Skin of body (tissue), 3 donors: ENCODE measurements at places on chromosomes 2 and 18. TPM values are rescaled to one million over a fixed set of nuclear protein-coding genes. Genes with fewer than 3 reads are reported as not detected.

DNA sequence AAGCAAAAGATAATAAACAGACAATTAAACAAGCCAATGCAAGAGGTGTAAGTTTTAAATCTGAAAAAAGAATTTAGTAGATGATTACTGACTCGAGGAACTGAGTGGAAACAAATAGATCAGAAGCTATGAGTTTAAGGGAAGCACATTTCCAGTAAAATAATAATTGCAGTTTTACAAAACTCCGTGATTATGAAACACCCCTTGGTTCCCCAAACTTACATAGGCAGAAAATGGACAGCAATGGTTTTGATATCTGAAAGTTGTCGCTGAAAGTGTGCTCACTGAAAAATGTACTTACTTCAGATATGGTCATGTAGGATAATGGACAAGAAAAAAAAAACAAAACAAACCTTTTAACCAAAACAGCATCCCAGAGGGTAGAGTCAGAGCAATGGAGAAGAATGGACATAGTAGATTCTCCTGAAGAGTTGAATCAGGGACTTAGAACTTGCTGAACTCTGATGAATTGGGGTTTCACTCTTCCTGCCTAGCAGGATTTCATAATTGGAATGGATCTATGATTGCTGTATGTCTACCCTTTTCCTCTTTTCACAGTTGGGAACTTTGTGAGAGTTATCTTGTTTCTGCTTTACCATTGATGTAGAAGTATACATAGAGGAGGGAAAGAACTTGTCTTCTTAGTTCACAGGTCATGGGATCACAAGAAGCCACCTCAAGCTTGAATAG is 305.6 kb upstream of the ZEB2 start:
- DNase-seq: no peak

DNA sequence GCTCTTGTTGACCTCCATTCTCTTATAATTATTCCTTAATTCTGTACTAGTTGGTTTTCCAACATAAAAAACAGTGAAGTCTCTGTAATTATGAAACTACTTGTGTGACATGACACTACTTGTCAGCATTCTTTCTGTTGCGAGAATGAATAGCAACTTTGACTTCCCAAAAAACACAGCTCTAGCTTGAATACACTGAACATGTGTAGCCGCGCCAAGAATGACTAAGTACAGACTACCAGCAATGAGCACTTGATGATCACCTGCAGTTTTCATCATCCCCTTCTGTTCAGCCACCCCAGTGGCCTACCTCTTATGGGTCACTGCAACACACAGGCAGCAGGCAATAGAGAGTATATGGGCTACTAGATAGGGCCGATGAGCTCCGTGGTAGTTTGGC is 229.3 kb downstream of the TGIF1 start:
- no peak for DNase-seq

DNA sequence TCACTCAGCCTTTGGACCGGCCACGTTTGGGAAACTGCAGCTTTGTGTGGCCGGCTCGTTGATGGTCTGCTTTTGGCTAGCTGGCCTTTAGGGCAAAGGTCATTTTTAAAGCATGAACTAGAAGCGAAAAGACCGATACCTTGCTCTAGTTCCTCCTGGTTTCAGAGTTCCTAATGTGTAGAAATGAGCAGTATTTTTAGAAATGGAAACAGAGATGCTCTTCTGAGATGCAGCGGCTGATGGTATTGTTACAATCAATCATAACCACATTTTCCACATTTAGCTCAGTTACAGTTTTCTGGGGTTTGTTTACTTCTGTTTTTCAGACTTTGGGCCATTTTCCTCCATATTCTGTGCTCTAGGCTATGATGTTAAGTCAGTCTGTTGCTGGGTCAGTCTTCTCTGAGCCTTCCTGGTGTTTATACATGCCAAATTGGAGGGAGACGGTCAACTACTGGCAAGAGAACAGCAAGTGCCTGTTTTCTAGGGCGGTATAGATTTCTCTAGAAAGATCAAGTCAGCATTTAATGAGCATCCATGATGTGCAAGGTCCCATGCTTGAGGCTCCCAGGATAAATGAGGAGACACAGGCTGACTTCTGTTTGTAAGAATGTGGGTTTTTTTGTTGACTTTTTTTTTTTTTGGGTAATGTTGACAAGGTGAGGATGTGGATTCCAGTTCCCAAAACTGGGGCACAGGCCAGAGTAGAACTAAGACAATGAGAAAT is 28.0 kb downstream of the RNF144A start:
- DNase-seq: no peak

DNA sequence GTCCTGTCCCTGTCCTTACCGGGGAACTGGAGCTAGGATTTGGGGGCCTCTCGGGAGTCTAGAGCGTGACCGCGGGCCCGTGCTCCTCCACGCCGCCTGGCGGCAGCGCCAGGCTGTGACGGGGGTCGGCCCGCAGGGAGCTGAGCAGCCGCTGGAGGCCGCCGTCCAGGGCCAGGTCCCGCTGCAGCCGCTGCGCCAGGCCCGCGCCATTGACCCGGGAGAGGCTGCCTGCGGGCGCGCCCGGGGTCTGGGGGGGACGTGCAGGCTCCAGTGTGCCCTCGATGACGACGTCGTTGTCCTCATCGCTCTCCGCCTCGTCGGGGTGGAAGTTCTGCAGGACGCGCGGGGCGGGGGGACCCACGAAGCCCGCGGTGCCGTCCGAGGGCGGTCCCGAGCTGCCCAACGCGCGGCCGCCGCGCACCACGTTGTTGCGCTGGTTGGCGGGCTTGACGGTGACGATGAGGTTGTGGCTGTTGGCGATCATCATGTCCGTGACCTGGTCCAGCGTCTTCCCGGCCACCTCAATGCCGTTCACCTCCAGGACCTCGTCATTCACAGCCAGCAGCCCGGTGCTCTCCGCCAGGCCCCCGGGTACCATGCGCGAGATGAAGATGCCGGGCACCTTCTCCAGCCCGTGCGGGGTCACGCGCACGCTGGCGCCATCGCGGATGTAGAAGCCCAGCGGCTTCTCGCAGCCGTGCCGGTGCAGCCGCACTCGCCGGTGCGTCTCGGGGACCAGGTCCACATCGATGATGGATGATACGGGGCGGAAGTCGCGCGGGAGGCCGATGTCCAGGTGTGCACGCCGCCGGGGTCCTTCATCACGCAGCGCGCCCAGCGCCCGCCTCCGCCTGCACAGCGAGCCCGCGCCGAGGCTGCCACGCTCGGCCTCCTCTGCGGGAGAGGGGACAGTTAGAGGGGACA is 50.9 kb downstream of the ADNP2 start:
- DNase-seq: no peak

GRCh38 chr2:29619689-29620088 is 301.7 kb downstream of the ALK start:
- no peak for DNase-seq

DNA sequence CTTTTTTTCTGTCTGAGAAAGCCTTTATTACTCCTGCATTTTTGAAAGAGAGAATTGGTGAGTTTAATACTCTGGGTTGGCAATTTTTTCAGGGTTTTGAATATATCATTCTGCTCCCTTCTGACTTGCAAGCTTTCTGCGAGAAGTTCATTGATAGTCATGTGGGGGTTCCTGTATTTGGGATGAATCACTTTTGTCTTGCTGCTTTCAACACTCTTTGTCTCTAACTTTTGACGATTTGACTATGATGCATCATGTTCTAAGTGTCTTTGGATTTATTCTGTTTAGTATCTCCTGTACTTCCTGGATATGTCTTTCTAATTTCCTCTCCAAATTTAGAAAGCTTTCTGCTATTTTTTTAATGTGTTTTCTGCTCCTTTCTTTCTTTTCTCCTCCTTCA is 41.0 kb upstream of the SLC9A2 start:
- no peak for DNase-seq

- DNase-seq: no peak
Measured at GRCh38 chr2:208638059-208638458, 231.5 kb downstream of the PTH2R start.

DNA sequence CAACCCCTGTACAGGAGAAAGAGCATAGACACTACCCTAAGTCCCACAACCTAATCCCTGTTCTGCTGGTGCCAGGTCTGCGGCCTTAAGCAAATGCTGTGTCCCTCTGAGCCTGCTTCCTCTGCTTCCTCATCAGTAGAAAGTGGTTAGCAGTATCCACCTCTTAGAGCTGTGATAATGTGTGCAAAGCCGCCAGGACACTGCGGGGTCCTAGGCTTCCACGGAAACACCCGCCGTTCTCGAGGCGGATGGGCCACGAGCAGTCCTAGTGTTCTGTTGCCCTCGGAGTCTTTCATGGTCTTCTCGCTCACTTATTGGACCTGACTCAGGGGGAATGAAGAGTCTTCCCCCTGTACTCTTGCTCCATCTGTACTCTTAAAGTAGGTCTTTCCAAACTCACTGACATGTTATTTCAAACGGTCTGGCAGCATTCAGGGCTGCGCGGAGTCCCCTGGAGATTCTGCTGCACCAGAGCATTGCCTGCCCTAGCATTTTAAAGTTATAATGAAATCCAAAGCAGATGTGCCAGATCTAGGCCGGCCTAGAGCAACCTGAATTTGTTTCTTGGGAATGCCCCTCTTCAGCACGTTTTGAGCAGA is 107.2 kb upstream of the ZNF236 start:
- DNase-seq: peak; percentile 20

DNA sequence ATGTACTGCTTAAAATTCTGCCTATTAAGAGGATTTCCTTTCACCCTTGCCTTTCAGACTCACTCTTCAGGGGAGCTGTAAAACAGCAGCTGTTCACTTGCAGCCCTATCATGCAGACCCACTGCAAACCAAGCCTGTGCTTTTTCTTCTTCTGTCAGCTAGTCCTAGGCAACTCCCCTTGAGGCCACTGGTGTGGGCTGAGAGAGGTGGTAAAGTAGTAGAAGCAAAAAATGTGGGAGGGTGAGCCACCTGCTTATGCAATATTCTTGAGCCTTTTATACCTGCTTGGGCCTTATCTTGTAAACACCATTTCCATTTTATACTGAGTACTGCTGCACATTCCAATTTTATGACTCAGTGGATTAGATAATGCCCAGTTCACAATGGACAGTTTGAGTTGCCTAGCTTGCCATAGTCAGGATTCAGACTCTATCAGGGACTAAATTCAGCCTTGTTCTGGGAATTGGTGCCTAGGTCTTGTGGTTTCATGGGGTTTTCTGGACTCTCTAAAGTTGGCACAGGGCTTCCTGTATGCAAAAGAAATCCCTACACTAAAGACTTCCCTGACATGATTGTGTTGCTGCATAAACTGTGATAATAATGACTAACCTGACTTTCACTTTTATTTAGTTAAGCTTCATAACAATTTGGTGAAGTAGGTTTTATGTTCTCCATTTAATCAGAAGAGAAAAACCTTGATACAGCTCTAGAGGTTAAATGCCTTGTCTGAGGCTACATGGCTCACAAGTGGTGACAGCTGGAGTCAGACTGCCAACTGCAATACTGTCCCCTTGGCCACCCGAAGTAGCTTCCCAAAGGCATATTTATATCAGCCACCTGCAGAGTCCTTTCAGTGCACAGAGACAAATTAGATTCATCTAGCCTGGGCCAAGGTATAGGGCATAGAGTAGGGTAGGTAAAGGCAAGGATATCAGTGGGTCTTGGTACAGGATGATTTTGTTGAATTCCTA is 47.4 kb upstream of the KDM3A start:
- no peak for DNase-seq

DNA sequence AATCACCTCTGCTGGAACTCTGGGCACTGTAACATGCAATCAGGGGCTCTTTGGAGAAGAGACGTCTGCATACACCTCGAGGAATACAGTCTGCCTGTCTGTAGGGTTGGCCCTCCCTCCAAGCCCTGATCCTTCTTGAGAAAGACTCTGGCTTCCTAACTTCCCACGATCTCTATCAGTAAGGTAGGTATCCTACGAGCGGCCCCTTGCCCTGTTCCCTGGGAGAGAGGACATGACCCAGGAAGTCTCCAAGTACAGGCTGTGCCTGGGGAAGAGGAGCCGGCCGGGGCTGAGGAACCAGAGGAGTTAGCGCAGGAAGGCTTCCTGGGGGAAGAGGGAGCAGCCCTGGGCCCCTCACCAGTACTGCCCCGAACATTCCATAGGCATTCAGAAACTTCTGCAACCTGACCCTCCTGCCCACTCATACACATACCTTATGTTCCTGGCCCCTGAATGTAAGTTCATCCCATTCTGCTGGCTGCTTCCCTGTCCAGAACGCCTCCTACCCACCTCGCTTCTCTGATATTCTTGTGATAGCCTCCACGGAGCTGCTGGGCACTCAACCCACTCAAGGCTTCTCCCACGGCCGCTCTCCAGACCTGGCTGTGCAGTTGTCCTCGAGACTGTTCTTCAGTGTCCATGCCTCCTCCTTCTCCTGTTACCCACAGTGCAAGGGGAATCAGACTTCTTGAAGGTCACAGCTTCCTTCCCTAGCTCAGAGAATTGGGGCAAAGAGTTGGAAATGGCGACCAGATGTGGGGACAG is 116.1 kb downstream of the CYP26B1 start:
- DNase-seq: no peak

GRCh38 chr2:118687698-118688097 is 159.8 kb downstream of the EN1 start:
- no peak for DNase-seq

DNA sequence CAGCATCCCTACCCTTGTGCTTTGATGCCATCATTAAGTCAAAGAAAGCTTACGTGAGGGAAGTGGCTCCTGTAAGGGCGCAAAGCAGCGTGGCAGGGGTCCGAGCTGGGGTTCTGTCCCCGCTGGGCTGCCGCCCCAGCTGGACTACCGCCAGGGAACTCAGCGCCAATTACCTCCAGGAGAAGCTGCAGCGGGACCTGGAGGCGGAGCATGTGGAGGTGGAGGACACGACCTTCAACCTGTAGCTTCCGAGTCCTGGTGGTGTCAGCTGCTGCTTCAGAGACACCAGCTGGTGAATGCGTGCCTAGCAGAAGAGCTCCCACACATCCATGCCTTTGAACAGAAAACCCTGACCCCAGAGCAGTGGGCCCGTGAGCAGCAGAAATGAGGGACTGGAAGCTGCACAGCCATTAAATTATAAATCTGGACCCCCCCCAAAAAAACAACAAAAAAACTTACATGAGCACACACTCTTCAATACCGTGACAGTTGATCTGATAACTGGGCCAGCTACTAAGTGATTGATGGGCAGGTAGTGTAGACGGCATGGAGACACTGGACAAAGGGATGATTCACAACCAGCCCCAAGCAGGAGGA is 20.1 kb upstream of the YES1 start:
- DNase-seq: no peak

- DNase-seq: no peak
Measured at GRCh38 chr2:15841776-15842560, 98.4 kb upstream of the MYCN start.

DNA sequence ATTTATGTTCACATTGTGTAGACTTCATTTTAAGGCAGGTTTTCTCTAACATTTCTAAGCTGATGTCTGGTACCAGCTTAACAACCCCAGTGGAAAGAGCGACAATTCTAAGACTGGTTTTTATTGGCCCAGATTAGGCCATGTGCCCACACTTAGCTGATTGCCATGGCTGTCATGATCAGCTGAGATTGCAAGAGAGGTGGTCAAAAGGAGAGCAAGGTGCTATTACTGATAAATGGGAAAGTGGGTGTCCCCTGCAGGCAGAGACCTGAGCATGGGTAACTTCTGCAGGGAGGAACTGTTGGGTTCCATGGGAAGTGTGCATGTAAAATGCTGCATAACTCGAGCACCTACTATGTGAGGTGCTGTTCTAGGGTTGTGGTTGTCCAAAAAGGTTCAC is 56.8 kb upstream of the MCFD2 start:
- no peak for DNase-seq

Gene CPLX4
- total RNA-seq: not detected

Gene UGT1A4
- total RNA-seq: not detected

Gene NDC80
- 9.8 TPM for total RNA-seq

Gene LRRC30
- total RNA-seq: 0.69 TPM

Gene IAH1
- total RNA-seq: 31.0 TPM

Gene CAB39
- 63.2 TPM for total RNA-seq

Gene NFATC1
- total RNA-seq: 18.7 TPM

Gene SNORC
- total RNA-seq: 0.30 TPM

Gene PLCD4
- total RNA-seq: 2.8 TPM

Gene CHRNG
- 1.6 TPM for total RNA-seq

Gene DLGAP1
- 5.3 TPM for total RNA-seq

Gene NT5C1B
- total RNA-seq: not detected

Gene NPAS2
- total RNA-seq: 6.3 TPM
